Esophagus muscularis mucosa (tissue), 4 donors: ENCODE measurements at places on chromosomes 6 and 20. TPM values are rescaled to one million over a fixed set of nuclear protein-coding genes. Genes with fewer than 3 reads are reported as not detected.

The DPM1 gene
- 38.9 TPM for total RNA-seq

The ABHD16B gene
- total RNA-seq, result not detected

The PERP gene
- total RNA-seq, result 81.0 TPM

The ARFGAP1 gene
- total RNA-seq, result 38.2 TPM

The LINC00237 gene
- not detected for total RNA-seq

The PIGT gene
- 82.6 TPM for total RNA-seq

The TRERF1 gene
- 5.8 TPM for total RNA-seq

The KLHDC3 gene
- total RNA-seq, result 89.2 TPM

The HLA-DRB1 gene
- 93.2 TPM for total RNA-seq

The SLC17A4 gene
- not detected for total RNA-seq

The NPEPL1 gene
- 44.2 TPM for total RNA-seq

The FYN gene
- 50.9 TPM for total RNA-seq

The PEDS1 gene
- total RNA-seq, result 29.9 TPM

The PFDN4 gene
- total RNA-seq, result 43.2 TPM
